Epithelial cell of alveolus of lung (primary cell): ENCODE measurements at places on chromosomes 5 and 9. TPM values are rescaled to one million over a fixed set of nuclear protein-coding genes. Genes with fewer than 3 reads are reported as not detected.

The TIMD4 gene
- total RNA-seq = not detected in 2 replicates

The FGF18 gene
- total RNA-seq = not detected in 2 replicates

The LRRC19 gene
- total RNA-seq = not detected in 2 replicates

The PCDHB15 gene
- under 0.01 and 0.48 TPM in 2 replicates for total RNA-seq

The MEF2C gene
- 4.5 and 8.2 TPM in 2 replicates for total RNA-seq

The IFNA21 gene
- not detected in 2 replicates for total RNA-seq
